ENCODE measurements at places on chromosomes 11 and 22.
A peak's percentile ranks its signal among the peaks of the same experiment; 100 is the strongest.

- DNase-seq, result no peak
These were observed 17.5 kb downstream of the FAM227A start for GRCh38 chr22:38638728-38639127.

- peak; percentile 46 for DNase-seq
These were observed 769 bp downstream of the MAFF start for GRCh38 chr22:38202437-38203089.

DNA sequence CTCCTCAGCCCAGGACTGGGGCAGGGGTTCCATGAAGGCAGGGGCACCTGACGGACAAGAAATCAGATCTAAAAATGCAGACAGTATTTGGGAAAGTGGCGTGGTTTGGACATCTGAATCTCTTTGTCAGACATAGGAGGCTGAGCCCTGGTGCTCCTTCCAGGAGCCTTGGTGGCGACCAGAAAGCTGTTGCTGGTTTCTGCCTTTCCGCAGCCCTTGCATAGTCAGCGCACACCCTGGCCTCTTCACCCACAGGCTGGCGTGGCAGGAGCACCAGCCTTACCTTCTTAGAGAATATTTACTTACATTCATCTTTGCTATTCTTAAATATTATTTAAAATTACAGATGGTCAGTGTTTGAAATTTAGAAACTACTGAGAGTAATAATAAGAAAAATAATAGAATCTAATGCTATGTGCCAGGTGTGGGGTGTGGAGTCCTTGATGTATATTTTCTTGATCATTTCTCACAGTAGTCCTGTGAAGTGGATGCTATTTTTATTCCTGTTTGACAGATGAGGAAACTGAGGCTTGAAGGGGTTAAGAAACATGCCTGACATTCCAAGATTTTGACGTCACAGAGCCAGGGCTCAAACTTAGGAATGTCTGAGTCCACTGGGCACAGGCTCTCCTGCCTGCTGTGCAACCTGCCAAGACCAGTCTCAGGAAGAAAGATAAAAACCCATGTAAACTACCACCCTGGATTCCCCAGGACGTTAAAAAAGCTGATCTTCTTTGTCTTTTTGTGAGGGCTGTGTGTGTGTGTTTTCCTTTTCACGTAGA lies 51.6 kb downstream of the TBC1D22A start:
- DNase-seq, result no peak

GRCh38 chr11:103862094-103862801 lies 174.2 kb upstream of the DDI1 start:
- DNase-seq, result peak; percentile 41

- no peak for DNase-seq
These were observed 81.4 kb downstream of the RCN1 start for GRCh38 chr11:32172041-32172847.

DNA sequence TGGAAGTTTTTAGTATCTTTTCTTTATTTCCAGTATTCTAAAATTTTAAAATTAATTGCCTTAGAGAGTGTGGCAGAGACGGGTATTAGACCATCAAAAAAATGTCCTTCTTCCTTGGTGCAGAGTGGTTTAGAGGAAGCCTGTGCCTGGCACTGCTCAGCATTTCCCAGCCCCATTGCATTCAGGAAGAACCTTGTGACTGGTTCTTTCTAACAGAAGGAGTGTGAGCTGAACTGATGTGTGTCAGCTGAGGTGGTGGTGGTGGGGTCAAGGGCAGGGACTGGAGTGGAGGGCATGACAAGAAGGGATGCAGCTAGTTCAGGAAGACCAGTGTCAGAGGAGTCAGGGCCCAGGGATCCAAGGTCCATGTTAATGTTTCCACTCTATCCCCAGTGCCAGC lies 58.7 kb upstream of the FDX1 start:
- no peak for DNase-seq

DNA sequence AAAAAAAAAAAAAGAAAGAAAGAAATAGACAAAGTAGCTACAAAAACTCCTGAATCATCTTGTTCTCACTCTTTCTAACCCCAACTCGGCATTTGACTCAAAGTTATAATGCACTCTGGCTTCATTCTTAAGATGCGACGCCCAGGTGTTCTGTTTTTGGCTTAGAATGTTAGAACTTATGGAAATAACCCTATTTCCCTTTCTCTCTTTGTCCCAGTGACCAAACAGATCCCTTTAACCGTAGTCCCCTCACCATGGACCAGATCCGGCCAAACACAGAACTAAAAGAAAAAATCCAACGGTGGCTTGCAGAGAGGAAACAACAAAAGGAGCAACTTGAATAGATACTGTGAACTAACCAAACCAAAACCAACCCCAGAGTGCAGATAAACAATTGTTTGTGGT lies 5.3 kb upstream of the ATP5MG start:
- DNase-seq, result no peak

DNA sequence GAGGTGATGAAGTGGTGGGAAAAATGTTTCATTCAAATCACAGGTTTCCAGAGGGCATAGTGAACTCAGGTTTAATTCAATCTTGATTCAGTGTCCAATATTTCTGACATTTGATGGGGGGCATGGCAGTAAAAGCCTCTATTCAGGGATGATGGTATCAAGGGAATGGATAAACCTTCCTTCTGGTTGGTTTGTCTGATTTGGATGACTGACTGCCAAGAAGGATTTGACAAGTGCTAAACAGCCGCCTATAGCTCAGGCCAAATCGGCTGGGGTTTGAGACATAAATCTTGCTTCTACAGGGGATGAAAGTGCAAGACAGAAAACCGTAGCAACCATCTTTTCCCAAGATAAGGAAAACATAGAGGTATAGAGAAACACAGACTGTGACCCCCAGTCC lies 121.8 kb upstream of the C11orf87 start:
- DNase-seq, result no peak

DNA sequence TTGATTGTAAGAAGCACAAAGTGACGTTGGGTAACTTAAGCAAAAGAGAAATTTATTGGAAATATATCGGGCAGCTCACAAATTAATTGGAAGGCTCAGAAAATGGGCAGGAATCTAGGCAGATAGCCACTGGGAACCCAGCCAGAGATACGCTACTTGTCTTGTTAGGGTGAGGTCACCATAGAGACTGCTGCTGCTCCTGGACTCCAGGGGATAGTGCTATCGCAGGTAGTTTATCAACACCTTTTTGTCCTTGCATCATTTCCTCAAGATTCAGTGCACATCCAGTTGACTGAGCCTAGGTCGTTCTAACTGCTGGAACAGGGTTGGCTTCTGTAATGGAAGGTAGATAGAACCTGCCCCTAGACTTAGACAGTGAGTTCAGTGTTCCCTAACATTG lies 19.6 kb downstream of the AMOTL1 start:
- no peak for DNase-seq

DNA sequence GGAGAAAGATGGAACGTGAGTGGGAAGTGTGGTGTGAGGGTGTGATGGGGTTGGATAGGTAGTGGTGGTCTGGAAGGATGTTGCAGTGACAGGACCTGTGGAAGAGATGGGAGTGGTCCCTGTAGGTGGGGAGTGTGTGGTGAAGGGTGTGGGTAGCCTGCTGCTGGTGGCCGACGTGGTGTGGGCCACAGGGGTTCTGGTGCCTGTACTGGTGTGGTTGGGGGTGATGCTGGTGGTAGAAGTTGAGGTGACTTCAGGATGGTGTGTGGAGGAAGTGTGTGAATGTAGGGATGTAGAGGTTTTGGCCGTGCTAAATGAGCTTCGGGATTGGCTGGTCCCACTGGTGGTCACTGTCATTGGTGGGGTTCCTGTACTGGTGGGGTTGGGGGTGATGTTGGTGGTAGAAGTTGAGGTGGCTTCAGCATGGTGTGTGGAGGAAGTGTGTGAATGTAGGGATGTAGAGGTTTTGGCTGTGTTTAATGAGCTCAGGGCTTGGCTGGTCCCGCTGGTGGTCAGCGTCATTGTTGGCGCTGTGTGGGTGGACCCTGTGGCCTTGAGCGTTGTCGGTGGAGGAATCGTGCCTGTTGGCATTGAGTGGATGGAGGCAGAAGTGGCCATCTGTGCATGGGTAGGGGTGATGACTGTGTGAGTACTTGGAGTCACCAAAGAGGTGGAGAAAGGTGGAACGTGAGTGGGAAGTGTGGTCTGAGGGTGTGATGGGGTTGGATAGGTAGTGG lies 19.1 kb downstream of the MUC6 start:
- DNase-seq, result no peak

GRCh38 chr11:6587360-6587953 lies 16.0 kb downstream of the RRP8 start:
- DNase-seq, result peak; percentile 16

DNA sequence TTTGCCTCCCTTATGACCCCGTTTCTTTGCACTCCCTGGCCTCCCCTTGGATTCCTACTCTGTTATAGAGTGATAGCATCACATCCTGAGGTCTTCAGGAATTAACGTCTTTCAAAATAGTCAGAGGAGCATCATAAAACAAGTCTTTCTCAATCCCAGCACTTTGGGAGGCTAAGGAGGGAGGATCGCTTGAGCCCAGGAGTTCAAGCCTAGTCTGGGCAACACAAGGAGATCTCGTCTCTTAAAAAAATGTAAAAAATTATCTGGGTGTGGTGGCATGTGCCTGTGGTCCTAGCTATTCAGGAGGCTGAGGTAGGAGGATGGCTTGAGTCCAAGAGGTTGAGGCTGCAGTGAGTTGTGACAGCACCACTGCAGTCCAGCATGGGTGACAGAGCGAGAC lies 68.7 kb upstream of the AMPD3 start:
- no peak for DNase-seq

- DNase-seq, result no peak
These were observed 22.8 kb downstream of the CREB3L1 start for GRCh38 chr11:46300270-46300669.

DNA sequence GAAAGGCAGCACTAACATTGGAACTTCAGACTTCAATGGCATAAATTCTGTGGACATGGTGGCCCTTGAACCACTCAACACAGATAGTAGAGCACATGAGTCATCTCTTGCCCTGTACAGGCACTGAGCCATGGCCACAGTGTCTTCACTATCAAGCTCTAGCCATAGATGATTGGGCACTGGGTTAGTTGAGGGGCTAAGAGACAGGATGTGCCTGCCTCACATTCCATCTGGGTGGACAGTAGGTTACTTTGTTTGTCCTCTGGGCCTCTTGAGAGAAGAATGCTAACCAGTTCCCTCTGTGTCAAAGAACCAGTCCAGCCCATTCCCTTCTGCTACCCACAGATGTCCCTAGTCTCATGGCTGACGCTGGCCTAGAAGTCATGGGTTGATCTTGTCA lies 39.8 kb downstream of the OR6Q1 start:
- DNase-seq, result no peak

Data from NCI-H1105 treated with DMSO at 0.1 percent for 48 hours (cell line).